T47D (cell line): ENCODE measurements at places on chromosomes 13 and 19.

- DNase-seq = peak; percentile 36
Measured at GRCh38 chr13:99386911-99387788, 80.0 kb upstream of the GPR183 start.

DNA sequence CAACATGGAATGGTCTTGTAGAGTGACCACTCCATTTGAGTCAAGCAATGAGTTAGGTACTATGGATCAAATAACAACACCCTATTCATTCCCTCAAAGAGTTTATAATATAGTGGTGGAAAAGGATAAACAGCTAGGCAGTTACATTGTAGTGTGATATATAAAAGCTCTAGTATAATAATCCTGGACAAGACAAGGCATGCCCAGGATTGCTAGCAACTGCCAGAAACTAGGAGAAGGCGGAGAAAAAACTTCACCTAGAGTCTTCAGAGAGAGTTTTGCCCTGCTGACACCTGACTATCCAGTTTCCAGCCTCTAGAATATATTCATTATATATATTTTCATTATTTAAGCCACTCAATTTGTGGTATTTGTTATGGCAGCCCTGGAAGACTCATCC lies 530.6 kb downstream of the KLF12 start:
- DNase-seq = no peak

- peak; percentile 22 for DNase-seq
Measured at GRCh38 chr13:48749699-48750473, 96.2 kb downstream of the CYSLTR2 start.

- no peak for DNase-seq
Measured at GRCh38 chr19:46624958-46625661, at the start of gene PTGIR. Gene PTGIR, minus strand, starts transcription at chr19:46625089. Its CDS starts 864 bp downstream, at chr19:46624225.

DNA sequence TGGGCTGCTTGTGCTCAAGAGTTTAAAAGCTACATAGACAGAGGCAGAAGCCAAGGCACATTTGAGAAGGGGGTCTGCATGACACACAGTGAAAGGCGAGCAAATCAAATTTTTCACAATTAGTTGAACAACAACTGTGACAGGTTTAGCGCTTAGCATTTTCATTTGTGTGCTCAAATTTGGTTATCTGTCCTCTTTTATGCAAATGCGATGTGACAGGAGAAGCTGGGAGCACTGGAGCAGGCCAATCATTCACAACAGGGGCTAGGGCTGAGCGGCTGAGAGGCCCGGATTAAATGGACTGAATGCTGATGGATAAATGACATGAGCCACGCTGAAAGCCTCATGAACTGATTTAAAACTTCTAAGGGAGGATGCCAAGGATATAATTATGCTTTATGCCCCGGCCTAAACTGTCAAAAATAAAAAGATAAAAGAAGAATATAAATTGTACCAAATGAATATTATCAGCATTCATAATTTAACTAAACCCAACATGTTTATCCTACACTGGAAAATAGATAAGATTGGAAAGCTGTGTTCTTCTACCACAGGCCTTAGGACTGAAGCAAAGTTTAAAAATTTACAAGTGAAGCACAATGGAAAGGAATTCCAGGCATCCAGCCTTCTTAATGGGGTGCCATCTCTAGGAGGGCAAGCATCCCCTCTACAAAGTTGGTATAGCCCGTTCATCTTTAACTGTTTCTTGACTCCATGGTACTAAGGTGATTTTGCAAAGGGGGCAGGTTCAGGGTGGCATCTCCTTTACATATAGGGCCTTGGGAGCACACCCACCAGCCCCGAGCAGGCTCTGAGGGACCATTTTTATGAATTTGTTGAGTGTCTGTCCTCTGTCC lies 117.9 kb downstream of the RBM26 start:
- DNase-seq = no peak

- DNase-seq = no peak
Measured at GRCh38 chr13:27428160-27428559, 3.7 kb downstream of the GTF3A start.

DNA sequence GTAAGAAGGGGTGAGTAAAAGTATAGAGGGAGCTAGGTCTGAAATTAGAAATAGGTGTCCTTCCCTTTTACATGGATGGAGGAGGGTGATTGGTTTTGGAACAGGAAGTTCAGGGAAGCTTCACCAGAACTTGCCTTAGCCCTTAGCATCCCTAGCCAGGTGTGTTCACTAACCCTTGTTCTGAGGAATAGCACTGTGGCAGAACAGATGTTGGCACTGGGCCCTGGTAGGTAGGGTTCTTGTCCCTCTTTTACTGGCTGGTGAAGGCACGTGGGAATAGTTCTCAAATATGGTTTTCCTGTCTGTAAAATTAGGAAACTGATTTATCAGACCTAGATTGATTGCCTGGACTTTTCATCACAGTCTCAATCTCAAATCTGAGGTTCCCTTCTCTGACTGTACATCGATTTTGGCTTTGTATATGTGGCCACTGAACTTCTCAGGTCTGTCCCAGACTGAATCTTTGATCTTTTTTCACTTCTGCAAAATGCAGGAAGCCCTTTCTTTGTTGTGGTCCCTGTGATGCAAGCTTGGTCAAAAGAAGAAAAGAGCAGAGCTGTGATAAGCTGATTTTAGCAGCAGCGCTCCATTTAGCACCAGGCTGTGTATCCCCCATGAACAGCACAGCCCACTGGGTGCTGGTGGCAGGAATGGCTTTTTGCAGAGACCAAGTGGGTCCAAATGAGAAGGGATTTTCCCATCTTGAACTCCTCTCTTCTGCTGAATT lies 86.2 kb upstream of the HTR2A start:
- DNase-seq = no peak

DNA sequence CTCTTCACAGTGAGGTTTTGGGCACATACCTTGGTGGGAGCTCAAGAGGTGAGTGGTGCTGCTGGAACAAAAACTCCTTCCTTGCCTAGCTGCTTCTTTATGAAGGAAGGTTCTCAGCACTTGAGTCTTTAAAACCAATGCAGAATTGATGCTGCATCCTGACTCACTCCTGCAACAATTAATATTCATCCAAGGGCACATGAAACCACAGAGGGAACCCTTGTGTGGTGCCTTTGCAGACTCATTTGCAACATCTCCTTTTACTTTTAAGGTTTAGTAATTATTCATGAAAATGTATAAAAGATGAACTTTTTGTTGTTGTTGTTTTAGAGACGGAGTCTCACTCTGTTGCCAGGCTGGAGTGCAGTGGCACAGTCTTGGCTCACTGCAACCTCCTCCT lies 30.1 kb downstream of the OPA3 start:
- DNase-seq = no peak

DNA sequence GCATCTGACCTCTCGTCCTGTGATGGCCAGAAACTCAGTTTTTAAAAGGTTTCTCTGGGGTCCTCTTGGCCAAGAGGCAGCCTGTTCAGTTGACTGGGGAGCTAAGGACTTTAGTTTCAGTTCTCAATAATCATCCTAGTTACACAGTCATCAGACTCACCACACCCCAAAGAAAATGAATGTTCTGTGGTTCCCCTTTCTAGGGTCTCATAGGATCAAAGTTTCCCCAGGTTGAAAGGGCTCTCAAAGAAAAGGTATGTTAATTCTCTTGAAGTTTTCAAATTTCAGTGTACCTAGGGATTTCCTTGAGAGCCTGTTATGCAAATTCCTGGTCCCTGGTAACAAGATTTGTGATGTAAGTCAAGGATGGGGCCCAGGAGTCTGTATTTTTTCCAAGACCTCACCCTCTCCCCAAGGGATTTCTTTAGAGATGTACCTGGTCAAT lies 94.9 kb downstream of the FAM216B start:
- no peak for DNase-seq

DNA sequence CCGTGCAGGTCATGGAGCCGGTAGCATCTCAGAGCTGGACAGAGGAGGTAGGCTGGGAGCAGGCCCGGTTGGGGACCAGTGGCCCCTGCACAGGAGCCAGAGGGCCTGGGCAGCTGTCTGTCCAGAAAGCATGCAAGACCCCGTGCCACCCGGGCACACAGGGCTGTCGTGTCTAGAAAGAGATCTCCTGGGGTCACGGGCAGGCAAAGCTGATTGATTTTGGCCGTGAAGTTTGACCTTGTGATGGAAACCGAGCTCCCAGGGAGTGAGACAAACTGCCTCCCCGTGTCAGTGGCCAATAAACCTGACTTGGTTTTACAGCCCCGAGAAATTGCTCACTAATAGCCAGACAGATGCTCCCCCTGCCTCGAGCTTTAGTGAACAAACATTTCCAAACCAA lies 98.8 kb downstream of the KDM4B start:
- no peak for DNase-seq

GRCh38 chr13:97629601-97630272 lies 195.8 kb downstream of the RAP2A start:
- no peak for DNase-seq

DNA sequence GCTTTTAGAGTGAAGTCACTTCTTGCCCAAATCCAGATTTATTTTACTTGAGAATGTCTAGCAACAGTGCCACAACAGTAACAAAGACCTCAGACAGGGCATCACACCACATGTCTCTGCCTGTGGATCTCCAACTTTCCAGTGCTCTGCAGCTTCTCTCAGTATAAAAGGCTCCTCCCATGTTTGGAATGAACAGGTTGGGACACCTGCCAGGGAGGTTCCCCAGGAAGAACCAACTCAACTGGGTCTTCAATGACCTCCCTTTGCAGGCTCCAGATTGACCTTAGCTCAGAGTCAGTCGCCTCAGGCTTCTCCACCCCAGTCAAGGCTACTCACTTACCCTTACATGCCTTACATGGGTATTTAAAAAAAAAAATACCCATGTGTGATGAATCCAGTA lies 3.4 kb downstream of the ZNF823 start:
- DNase-seq = peak; percentile 58

GRCh38 chr13:98222816-98223215 lies 45.7 kb upstream of the RNF113B start:
- no peak for DNase-seq

DNA sequence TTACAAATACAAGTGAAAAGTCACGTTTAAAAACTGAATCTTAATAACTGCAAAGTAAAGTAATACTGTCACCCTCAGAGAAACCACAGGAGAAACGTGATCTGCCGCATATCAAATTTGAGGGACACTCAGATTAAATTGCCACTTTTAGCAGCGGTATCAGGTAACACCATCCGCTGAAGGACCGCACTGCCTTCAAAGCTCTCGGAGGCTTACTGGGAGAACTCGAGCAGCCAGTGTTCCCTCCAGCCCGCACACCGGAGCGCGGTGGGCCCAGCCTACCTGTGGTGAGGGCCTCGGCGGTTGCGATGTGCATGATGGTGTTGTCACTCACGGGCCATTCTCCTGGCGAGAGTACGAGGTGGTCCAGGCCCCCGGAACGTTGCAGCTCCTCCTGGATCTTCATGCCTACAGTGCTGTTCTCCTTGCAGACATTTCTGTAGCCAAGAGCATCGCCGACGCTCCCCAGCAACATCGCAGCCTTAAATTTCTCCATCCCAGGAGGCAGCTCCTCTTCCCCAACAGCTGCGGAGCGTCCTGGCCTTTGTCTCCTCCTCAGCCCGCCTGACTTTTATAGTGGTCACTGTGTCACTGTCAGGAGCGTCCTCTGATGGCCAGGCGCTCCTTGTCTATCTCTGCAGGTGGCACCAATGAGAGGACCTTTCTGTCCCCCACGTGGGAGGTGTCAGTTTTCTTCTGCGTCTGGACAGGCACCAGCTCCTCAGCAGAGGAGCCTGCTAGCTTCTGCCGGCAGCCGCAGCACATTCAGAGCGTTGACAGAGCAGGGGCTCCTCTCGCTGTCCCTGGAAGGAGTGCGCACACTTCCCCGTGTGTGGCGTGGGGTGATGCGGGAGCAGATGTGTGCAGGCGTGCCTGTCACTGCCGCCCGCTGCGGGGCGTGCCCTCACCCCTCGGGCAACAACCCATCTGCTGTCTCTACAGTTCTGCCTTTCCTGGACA lies at the start of gene ADPRHL1:
TSS of gene ADPRHL1 (minus strand) at position 547 of the 960 bp plus-strand sequence. CDS start at position 496, 51 bp downstream.
- DNase-seq = no peak

GRCh38 chr19:39974377-39975155 lies 3.6 kb downstream of the PSMC4 start:
- DNase-seq = no peak

DNA sequence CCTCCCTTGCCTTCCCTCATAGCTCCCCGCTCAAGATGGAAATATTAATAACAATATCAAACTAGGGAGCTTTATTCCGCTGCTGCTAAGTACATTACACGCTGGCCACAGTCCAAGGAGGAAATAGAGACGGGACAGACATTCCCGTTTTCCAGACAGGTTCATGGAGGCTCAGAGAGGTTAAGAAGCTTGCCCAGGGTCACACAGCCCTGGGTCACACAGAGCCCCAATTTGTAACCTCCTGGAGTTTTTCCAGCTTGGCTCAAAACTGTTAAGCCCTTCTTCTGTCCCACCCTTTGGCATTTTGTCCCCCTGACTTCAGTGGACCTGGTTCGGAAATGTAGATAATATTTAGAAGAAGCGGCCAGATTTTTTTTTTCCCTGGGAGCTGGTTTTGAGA lies 2.0 kb downstream of the BICRA start:
- no peak for DNase-seq

DNA sequence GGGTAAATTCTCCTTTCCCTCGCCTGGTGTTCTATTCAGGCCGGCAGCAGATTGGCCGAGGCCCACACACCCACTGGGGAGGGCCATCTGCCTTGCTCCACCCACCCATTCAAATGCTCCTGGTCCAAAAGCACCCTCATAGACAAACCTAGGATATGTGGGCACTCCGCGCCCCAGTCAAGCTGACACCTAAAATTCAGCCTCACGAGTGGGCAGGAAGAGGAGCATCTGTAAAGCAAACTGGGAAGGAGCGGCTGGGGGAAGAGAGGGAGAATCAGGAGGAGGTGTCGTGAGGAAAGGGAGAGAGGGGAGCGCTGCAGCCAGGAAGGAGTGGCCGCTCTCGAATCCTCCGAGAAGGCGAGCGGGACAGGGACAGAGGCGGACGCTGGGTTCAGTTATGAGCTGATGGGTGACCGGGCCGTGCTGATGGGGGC lies 136.9 kb downstream of the USP12 start:
- DNase-seq = no peak

- DNase-seq = peak; percentile 24
Measured at GRCh38 chr19:47406711-47407416, 12.5 kb downstream of the MEIS3 start.

DNA sequence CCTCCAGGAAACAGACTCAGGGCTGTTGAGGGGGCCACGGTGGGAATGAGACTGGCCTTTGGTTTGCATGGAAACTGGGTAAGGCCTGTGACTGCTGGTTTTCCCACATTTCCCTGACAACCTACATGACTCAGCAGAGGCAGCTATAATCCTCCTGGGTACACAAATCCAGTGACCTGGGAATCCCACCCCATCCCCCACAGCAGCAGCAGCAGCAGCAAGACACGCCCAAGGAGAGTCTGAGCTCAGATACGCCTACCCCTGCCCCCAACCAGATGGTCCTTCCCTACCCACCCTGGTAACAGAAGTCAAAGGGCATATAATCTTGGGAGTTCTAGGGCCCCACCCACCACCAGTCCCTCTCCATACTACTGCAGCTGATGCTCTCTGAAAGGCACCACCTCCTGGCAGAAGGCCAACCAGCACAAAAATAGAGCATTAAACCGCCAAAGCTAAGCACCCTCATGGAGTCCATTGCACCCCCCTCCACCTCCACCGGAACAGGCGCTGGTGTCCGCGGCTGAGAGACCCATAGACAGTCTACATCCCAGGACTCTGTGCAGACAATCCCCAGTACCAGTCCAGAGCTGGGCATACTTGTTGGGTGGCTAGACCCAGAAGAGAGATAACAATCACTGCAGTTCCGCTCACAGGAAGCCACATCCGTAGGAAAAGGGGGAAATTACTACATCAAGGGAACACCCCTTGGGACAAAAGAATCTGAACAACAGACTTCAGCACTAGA lies 237.2 kb upstream of the SPRY2 start:
- no peak for DNase-seq

GRCh38 chr19:1243768-1244692 lies 2.5 kb downstream of the ATP5F1D start:
- peak; percentile 88 for DNase-seq

- DNase-seq = no peak
Measured at GRCh38 chr13:71722206-71722605, 144.8 kb downstream of the DACH1 start.

GRCh38 chr19:7869910-7870511 lies 4.2 kb downstream of the PRR36 start:
- no peak for DNase-seq
